CD4-positive, alpha-beta T cell (primary cell): ENCODE measurements at places on chromosomes 12 and 14. TPM values are rescaled to one million over a fixed set of nuclear protein-coding genes. Genes with fewer than 3 reads are reported as not detected.
A peak's percentile ranks its signal among the peaks of the same experiment; 100 is the strongest.

The PTPRB gene
- not detected for total RNA-seq

The SMAGP gene
- 3.0 TPM for total RNA-seq

The HOXC12 gene
- total RNA-seq, result not detected

The POTEM gene
- not detected for total RNA-seq

The CACNB3 gene
- total RNA-seq, result 5.7 TPM

The KRT73 gene
- total RNA-seq, result 69.7 TPM

The TRIM9 gene
- total RNA-seq, result 0.45 TPM

The IRAK3 gene
- 0.59 TPM for total RNA-seq

- no peak for DNase-seq
- no peaks in the 10 kb centered on the region for H3K4me1 ChIP-seq
- no peak overlapping the region for H3K4me3 ChIP-seq
Measured at GRCh38 chr12:94222351-94223084, 74.1 kb downstream of the PLXNC1 start.

DNA sequence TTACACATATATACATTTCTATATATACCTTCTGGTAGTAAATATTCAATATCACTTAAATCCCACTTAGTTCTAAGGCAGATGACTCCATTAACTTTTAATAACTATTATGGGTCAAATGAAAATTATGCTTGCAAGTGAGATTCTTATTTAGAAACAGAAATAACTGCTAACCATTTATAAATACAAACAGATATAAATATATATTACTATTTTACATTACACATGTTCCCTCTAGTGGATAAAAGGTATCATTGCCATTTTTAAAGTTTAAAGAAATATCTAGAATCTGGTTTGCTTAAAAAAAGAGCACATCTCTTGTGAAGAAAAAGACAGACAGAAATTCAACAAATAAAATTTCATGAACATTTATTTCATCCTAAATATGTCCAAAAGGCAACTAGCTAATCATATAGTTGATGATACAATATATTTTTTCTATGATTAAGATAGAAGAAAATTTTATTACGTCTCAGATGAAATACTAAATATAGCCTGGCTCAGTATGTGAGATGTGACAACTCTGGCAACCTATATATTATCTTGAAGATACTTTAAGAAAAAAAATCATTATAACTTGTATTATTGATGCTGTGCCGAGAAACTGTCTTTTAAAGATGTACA is 11.7 kb upstream of the RAD51AP1 start:
- no peak overlapping the region for H3K4me3 ChIP-seq
- peaks cover 11% of the 10 kb centered on the region for H3K4me1 ChIP-seq
- H3K36me3 ChIP-seq, result peaks cover 32% of the 10 kb centered on the region
- peak; percentile 33 for DNase-seq

- H3K27me3 ChIP-seq, result no peaks in the 10 kb centered on the region
- H3K4me3 ChIP-seq, result no peak overlapping the region
- H3K36me3 ChIP-seq, result no peaks in the 10 kb centered on the region
- no peak for DNase-seq
- H3K4me1 ChIP-seq, result no peaks in the 10 kb centered on the region
- no peak overlapping the region for H3K27ac ChIP-seq
Measured at GRCh38 chr12:105713606-105714305, 383.3 kb downstream of the C12orf75 start.

- peak; percentile 79 for DNase-seq
- H3K36me3 ChIP-seq, result no peaks in the 10 kb centered on the region
- no peak overlapping the region for H3K4me3 ChIP-seq
- peaks cover 6% of the 10 kb centered on the region for H3K4me1 ChIP-seq
- H3K27me3 ChIP-seq, result no peaks in the 10 kb centered on the region
Measured at GRCh38 chr14:68248481-68249255, 429.1 kb downstream of the RAD51B start.

DNA sequence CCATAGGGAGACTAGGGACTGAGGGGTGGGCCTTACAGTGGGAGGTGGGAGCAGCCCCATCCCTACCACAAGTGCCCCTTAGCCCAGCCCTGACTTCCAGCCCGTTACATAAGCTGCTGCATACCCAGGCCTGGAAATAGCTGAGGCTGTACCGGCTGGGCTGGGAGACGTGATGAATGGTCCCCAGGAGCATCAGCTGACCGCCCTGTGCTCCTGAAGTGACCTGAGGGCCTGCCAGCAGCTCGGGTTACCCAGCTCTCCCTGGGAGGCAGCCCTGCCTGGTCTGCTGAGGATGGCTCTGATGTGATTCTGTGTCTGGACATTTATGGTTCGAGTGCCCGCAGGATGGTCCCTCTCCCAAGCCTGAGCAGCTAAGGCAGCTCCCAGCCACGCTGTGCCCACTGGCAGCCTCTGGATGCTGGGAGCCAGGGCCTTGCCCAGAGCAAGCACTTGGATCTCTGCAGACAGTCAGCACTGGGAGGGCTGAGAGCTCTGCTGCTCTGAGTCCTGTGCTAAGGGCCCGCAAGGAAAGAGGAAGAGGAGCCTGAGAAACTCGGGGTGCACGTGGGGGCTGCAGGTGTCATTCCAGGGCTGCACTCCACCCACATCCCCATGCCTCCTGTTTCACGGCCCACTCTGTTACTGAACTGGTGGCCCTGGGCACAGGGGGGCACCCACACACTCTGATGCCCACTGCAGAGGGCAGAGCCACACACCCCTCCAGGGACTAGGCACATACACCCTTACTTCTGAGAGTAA is 20.5 kb downstream of the TAMALIN start:
- no peak overlapping the region for H3K4me3 ChIP-seq
- no peaks in the 10 kb centered on the region for H3K27me3 ChIP-seq
- peaks cover 38% of the 10 kb centered on the region for H3K4me1 ChIP-seq
- DNase-seq, result no peak
- H3K27ac ChIP-seq, result no peak overlapping the region

DNA sequence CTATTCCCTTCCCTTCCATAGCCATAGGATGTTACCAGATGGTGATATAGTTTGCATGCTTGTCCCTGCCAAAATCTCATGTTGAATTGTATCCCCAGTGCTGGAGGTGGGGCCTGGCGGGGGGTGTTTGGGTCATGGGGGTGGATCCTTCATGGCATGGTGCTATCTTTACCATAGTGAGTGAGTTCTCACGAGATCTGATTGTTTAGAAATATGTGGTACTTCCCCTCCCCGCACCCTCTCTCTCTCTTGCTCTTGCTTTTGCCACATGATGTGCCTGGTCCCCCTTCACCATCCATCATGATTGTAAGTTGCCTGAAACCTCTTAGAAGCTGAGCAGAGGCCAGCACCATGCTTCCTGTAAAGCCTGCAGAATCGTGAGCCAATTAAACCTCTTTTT is 181.3 kb downstream of the CAND1 start:
- H3K27me3 ChIP-seq, result no peaks in the 10 kb centered on the region
- H3K36me3 ChIP-seq, result no peaks in the 10 kb centered on the region
- H3K4me1 ChIP-seq, result peaks cover 33% of the 10 kb centered on the region
- no peak overlapping the region for H3K4me3 ChIP-seq
- no peak overlapping the region for H3K27ac ChIP-seq

DNA sequence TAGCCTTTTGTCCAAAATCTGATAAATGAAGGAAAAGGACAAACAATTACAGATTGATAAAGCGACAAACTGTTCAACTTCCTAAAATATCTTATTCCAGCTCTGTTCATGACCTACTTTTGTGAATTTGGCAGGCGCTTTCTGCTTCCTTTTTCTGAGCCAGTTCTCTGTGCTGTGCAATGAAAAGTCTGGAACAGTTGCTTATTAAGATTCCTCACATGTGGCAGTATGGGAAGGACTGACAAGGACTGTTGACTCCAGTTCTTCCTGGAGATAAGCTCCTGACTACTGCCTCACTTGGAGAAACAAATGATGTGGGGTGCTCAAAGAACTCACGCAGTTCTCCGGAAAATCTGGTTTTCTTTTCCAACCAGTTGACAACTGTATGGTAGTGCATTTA is 58.3 kb upstream of the ANP32D start:
- no peak overlapping the region for H3K4me3 ChIP-seq
- no peak for DNase-seq
- no peaks in the 10 kb centered on the region for H3K36me3 ChIP-seq
- H3K27ac ChIP-seq, result no peak overlapping the region
- H3K27me3 ChIP-seq, result peaks cover 7% of the 10 kb centered on the region

GRCh38 chr12:103455020-103455763 is 40.6 kb downstream of the C12orf42 start:
- no peaks in the 10 kb centered on the region for H3K27me3 ChIP-seq
- peaks cover 6% of the 10 kb centered on the region for H3K4me1 ChIP-seq
- no peaks in the 10 kb centered on the region for H3K36me3 ChIP-seq
- no peak for DNase-seq
- H3K4me3 ChIP-seq, result no peak overlapping the region

DNA sequence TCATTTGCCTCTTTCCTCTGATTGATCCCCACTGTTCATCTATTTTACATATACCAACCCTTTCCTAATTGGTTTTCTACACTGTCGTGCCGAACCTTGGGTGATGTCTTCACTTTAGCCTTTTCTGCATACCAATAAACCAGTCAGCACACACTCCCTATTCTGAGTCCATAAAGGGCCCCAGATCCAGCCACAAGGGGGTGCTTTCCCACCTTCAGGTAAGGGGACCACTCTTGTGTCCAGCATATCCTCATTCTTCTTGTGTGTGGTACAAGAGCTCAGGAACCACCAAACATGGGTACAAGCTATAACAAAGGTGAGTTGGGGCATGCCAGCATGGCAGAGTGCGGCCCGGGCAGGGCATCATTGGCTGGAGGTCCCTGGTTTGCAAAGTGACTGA is 859.8 kb downstream of the FSCB start:
- no peak overlapping the region for H3K27ac ChIP-seq
- DNase-seq, result no peak
- no peaks in the 10 kb centered on the region for H3K27me3 ChIP-seq
- H3K4me1 ChIP-seq, result no peaks in the 10 kb centered on the region
- H3K36me3 ChIP-seq, result no peaks in the 10 kb centered on the region

GRCh38 chr14:96663076-96663475 is 134.1 kb upstream of the VRK1 start:
- H3K27me3 ChIP-seq, result peaks cover 37% of the 10 kb centered on the region
- DNase-seq, result no peak
- H3K4me3 ChIP-seq, result no peak overlapping the region
- H3K4me1 ChIP-seq, result no peaks in the 10 kb centered on the region
- H3K36me3 ChIP-seq, result no peaks in the 10 kb centered on the region

DNA sequence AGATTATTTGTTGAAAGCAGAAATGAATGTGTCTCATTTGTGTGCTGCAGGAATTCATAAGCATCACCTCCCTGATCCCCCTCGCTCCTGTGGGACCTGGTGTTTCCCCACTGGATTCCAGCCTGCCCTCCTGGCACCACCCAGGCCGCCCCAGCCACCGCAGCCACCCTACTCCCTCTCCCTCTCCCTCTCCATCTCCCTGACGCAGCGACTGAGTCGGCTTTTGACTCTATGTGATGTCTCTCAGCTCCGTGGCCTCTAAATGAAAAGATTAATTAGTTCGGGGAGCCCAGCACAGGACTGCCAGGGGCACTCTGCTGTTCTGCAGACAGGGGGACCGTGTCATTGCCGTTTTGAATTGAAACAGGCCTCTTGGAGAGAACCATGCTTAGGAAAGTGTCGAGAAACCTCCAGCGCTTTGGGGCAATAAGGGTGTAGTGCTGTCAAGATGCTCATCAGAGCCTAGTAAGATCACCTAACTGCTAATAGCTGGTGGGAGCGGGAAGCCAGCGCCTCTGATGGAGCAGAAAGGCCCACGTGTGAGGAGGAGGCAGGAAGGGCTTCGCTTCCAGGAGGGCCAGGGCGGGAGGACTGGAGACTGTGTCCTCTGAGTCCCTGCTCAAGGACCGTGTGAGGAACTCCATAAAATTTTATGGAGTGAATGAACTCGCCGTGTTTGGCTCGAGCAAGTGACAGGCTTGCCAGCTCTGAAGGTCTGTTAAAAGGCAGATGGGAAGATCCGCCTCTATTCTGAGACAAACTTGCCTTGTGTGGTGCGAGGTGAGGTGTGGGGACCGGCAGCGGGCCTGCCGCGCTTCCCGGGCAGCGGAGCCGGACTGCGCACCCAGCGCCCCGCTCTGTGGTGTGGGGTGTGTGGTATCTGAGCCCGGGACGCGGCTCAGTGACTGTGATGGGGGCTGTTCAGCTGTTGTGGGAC is 157.4 kb upstream of the C14orf180 start:
- no peak overlapping the region for H3K4me3 ChIP-seq
- no peaks in the 10 kb centered on the region for H3K4me1 ChIP-seq
- H3K36me3 ChIP-seq, result no peaks in the 10 kb centered on the region
- no peaks in the 10 kb centered on the region for H3K27me3 ChIP-seq
- DNase-seq, result no peak

DNA sequence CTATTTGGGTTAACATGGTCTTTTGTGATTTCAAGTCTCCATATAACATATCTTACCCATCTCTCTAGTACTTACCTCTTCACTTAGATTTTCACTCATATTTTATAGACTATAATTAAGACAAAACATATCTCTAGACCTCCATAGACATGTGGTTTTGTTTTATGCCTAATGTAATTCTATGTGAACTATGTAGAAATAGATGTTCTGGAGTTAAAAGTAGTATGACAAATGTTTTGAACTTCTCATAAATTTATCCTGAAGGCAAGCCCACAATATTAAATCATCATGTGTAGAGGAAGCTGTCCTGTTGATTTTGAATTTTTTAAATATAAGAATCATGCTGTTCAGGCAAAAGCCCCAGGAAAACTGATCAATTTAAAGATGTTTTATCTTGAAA is 169.2 kb downstream of the SYT1 start:
- H3K4me3 ChIP-seq, result no peak overlapping the region
- no peak for DNase-seq
- H3K36me3 ChIP-seq, result no peaks in the 10 kb centered on the region
- no peaks in the 10 kb centered on the region for H3K4me1 ChIP-seq
- no peaks in the 10 kb centered on the region for H3K27me3 ChIP-seq

GRCh38 chr14:77208291-77208978 is 26.8 kb downstream of the TMEM63C start:
- peak; percentile 50 for DNase-seq
- no peaks in the 10 kb centered on the region for H3K27me3 ChIP-seq
- no peaks in the 10 kb centered on the region for H3K4me1 ChIP-seq

DNA sequence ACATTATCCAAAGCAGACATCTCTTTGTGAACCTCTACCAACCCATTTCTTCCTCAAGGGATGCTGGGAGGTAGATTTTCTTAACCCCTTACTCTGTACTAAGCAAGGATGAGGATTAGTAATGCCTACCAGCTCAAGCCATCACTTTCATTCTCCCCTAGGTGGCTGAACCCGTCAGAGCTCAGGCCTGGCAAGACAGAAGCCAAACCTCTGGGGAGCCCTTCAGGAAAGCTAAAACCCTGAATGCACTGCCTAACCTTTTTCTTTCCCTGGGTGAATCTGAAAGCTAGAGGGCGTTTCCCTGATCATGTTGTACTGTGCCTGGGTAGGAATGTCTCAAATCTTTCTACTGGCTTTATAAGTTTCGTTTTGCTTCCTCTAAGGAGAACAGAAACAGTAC is 617.3 kb downstream of the RPL10L start:
- H3K4me1 ChIP-seq, result no peaks in the 10 kb centered on the region
- no peak overlapping the region for H3K27ac ChIP-seq
- DNase-seq, result no peak
- H3K4me3 ChIP-seq, result no peak overlapping the region
- no peaks in the 10 kb centered on the region for H3K27me3 ChIP-seq

GRCh38 chr14:103097994-103098957 is 3.8 kb downstream of the EXOC3L4 start:
- H3K36me3 ChIP-seq, result no peaks in the 10 kb centered on the region
- H3K27me3 ChIP-seq, result peaks cover 17% of the 10 kb centered on the region
- no peak overlapping the region for H3K4me3 ChIP-seq
- peaks cover 2% of the 10 kb centered on the region for H3K4me1 ChIP-seq
